ENCODE measurements at places on chromosomes 13 and 19.

DNA sequence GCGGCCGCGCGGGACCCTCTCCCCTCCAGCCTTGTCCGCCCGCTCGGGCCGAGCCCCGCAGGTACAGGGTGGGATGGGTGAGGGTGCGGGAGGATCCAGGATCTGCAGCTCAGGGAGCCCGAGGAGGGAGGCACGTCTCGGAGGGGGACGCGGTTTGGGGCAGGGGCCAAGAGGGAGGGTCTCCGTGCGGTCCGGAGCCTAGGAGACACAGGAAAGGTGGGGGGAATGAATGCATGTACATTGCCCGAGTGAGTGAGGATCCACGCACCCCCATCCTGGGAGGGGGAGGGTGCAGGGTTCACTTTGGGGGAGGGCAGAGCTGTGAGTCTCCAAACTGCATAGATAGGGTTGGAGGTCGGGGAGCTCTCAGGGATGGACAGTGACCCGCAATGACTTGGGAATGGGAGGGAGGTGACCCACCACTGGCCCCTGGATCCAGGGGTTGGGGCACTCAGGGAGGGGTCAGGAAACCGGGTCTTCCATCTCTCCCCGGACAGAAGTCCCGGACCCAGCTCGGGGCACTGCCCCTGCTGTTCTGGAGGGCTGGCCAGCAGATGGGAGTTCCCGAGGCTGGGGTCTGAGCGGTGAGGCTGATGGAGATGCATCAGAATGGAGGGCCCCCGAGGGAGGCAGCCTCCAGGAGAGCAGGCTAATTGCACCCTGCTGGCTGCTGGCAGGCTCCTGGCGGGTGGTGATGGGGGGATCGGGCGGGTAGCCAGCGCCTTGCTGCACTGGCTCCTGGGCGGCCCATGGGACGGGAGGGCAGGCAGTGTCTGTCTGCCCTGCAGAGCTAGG, 547 bp downstream of the KCNN1 start:
- DNase-seq, result no peak

DNA sequence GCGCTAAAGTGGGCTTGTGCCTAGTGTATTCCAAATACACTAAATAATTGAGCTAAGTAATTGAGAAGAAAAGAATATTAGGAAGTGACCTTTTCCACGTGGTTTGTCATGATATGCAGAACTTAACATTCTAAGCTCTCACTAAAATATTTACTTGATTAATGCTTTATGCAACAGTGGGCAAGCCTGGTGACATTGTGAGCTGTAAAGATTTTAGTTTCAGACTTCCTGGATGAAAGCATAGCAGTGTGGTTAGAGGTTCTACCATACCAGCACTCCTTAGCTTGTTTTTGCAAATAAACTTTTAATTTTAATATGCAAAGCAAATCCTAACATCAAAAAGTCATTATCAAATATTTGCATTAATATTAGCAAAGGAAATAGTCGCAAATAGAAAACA, 1065.1 kb upstream of the SPRY2 start:
- no peak for DNase-seq

- DNase-seq, result no peak
Measured at GRCh38 chr13:39401756-39402155, 201.2 kb downstream of the LHFPL6 start.

DNA sequence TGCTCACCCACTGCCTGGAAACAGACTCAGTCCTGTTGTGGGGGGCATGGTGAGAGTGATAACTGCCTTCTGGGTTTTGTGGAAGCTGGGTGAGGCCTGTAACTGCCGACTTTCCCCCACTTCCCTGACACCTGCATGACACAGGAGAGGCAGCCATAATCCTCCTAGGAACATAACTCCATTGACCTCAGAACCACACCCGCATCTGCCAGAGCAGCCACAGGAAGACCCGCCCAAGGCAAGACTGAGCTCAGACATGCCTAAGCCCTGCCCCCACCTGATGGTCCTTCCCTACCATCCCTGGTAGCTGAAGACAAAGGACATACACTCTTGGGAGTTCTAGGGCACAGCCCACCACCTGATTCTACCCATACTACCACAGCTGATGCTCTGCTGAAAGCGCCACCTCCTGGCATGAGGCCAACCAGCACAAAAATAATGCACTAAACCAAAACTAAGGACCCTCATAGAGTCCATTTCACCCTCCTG, 326.7 kb downstream of the RBM26 start:
- no peak for DNase-seq

- no peak for DNase-seq
Measured at GRCh38 chr19:14473978-14474578, 1.1 kb downstream of the PTGER1 start.

- DNase-seq, result no peak
Measured at GRCh38 chr13:33279414-33280278, 5.9 kb downstream of the STARD13 start.

DNA sequence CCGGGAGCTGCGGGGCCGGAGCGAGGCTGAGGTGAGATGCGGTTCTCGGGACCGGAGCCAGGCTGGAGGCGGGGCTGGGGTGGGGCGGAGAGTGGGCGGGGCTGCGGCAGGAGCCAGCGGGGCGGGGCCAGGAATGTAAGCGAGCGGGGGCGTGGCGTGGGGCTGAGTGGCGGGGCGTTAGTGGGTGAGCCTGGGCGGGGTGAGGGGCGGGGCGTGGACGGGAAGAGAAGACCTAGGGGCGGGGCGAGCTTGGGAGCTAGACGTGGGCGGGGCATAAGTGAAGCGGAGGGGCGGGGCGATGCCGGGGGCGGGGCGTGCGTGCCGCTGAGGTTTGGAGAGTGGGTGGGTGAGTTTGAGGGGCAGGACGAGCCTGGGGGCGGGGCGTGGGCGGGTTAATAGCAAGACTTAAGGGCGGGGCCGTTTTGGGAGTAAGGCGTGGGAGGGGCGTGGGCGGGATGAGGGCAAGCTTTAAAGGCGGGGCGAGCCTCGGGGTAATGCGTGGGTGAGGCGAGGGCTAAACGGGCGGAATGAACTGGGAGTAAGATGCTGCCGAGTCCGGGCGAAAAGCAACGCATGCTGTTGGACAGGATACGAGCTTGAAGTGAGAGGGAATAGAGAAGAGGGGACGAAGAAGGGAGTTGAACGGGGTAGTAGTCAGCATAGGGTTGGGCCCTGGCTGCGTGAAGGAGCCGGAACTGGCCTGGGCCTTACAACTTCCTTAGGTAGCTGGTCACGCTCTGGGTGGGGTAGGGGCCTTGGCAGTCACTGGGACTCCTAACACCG, 572 bp downstream of the SNAPC2 start:
- DNase-seq, result peak; percentile 100

- DNase-seq, result no peak
Measured at GRCh38 chr13:52903320-52903719, 54.9 kb upstream of the PCDH8 start.

DNA sequence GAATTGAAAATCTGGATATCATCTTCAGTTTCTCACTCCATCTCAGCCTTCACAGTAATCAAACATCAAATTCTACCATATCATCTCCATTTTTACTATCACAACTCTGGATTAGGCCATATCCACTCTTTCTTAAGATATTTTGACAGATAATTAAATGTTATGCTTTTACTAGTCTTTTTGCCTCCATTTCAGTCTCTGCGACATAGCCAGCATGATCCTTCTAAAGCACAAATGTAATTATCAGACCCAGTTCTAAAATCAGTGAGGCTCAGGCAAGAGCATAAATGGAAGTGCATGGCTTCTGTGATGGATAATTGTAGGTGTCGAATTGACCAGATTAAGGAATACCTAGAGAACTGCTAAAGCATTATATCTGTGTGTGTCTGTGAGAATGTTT, 307.7 kb downstream of the PCDH20 start:
- DNase-seq, result no peak

GRCh38 chr13:30526612-30527495, 61.1 kb upstream of the HMGB1 start:
- no peak for DNase-seq

DNA sequence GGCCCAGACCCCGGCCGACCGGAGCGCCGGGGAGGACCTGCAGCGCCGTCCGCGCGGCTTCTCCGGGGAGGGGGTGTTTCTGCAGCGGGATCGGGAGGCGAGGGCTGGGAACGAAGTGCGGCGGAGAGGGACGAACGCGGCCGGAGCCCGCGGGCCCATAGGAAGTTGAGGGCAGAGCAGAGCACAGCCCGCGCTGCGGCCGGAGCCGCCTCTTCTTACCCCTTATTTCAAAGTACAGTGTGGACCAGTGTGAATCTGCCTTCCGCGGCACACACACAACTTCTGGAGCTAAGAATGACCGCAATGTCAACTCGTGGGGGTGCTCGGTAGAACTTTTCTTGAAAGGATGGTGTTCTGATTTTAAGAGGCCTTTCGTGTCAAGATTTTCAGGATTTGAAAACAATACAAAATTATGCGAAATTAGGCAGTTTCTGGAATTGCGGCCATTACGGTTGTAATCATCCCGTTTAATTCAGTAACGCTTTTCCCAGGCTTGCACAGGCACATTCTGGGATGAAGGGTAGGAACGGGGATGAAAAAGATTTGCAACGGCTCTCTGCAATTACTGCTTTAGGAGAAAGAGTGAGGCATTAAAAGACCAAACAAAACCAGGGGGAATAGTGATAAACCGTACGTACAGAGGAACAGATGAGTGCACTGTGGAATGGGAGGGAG, 821 bp downstream of the TDRD3 start:
- peak; percentile 6 for DNase-seq

DNA sequence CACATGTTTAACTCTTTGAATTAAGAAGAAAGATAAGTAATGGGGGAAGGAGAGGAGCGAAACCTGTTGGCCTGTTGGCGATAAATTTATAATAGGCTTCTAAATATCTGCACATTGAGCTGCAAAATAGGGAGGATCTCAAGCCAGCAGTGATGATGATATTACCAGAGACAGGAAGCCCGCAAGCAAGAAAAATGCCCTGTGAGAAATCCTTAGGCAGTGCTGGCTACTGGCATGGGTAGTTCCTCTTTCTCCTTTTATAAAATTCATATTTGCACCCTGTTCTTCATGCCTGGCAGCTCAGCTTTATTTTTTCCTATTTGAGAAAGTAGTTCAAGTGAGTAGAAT, 858 bp upstream of the USP12 start:
- DNase-seq, result no peak

- no peak for DNase-seq
Measured at GRCh38 chr19:1384085-1384462, 367 bp downstream of the NDUFS7 start.

DNA sequence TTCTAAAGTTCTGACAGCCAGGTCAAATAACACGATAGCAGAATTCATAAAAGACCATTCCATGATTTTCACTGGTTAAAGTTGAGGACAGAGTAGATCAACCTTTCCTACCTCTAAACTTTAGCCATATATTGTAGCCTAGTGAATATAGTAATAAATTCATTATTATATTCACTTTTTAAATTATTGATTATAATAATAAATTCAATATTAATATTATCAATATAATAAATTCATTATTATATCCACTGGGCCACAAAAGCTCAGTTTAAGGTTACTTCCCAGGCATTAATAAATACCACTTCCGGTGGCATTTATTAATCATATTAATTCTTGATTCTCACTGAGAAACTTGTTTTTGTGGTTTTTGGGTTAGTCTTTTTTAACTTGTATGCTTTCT, 85.7 kb upstream of the GPC6 start:
- no peak for DNase-seq

GRCh38 chr13:21079761-21080592, 18.6 kb upstream of the LATS2 start:
- no peak for DNase-seq

GRCh38 chr13:99310382-99311031, 3.3 kb upstream of the GPR183 start:
- no peak for DNase-seq

DNA sequence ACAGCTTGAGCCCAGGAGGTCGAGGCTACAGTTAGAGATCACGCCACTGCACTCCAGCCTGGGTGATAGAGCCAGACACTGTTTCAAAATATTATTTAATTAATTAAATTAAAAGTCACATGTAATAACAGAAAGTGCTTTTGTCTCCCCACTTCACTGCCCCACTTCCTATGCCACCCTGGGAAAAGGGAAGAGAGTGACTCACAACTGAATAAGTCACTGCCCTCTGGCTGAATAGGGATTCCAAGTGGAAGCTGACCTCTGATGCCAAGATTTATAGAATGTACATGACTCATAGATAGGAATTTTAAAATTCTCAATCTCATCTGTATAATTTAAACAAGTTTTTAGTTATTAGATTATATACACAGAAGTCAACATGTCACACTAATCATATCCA, 22.2 kb upstream of the ERVV-1 start:
- no peak for DNase-seq

- DNase-seq, result no peak
Measured at GRCh38 chr13:46354156-46355087, 32.6 kb downstream of the RUBCNL start.

GRCh38 chr13:89832827-89833226, 1514.7 kb upstream of the MIR17HG start:
- no peak for DNase-seq

GRCh38 chr19:37964109-37964508, 57.1 kb downstream of the SIPA1L3 start:
- DNase-seq, result no peak

GRCh38 chr13:52785739-52786138, 46.1 kb upstream of the CNMD start:
- DNase-seq, result no peak

- no peak for DNase-seq
Measured at GRCh38 chr19:42455621-42456081, 12.9 kb upstream of the CXCL17 start.

GRCh38 chr13:51739027-51739764, 64.8 kb downstream of the DHRS12 start:
- DNase-seq, result no peak

- no peak for DNase-seq
Measured at GRCh38 chr19:38619361-38620174, 580 bp downstream of the EIF3K start.

DNA sequence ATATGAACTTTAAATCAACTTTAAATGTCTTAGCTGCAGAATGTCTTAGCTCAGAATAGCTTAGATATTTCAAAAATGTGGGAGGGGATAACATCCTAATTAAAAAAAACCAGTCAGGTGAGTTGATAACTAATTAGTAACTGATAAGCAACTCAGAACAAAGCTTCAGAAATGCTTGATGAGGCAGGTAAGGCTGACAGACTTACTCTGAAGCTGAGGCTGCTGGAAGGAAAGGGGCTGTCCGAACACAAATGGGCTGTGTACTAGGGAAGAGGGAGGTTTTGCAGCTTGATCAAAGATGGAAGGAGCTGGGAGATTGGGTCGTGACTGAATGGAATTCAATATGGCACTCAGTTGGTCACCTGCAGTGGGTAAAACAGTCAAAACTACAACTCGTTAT, 91.2 kb upstream of the FBXL3 start:
- no peak for DNase-seq

GRCh38 chr19:4303819-4304537, 420 bp upstream of the FSD1 start:
- DNase-seq, result no peak

- DNase-seq, result no peak
Measured at GRCh38 chr19:51127755-51128154, 3.0 kb downstream of the SIGLEC9 start.

- DNase-seq, result no peak
Measured at GRCh38 chr19:41430922-41431321, 3.7 kb upstream of the B3GNT8 start.
